ENCODE measurements at places on chromosomes 5 and 9.

- DNase-seq: peak; percentile 71
Measured at GRCh38 chr9:108056805-108057386, 567.3 kb upstream of the KLF4 start.

GRCh38 chr9:93930070-93930469 lies 25.1 kb downstream of the BARX1 start:
- DNase-seq: no peak

- DNase-seq: peak; percentile 71
Measured at GRCh38 chr5:128920345-128921215, 44.7 kb upstream of the SLC27A6 start.

GRCh38 chr5:7754997-7755596 lies 95.8 kb downstream of the CFAP90 start:
- no peak for DNase-seq

DNA sequence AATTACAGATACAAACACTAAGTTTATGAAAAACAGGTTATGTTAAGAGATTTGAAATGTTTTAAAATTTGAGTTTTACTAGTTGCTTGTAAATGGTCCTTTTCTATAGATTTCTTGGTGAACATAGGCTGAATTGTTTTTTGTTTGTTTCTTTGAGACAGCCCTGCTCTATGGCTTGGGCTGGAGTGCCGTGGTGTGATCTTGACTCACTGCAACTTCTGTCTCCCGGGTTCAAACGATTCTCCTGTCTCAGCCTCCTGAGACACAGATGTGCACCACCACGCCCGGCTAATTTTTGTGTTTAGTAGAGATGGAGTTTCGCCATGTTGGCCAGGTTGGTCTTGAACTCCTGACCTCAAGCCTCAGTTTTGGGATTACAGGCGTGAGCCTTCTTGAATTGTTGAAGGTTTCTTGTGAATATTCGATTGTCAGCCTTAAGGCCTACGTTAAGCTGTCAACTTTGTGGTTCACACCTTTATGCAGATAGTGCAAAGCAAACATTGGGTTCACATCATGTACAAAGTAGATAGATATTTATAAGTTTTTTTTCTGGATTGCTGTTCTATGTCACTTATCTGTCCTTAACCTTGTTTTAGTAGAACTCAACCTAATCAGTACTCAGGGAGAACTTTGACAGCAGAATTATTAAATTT lies 26.2 kb downstream of the UHRF2 start:
- DNase-seq: no peak

DNA sequence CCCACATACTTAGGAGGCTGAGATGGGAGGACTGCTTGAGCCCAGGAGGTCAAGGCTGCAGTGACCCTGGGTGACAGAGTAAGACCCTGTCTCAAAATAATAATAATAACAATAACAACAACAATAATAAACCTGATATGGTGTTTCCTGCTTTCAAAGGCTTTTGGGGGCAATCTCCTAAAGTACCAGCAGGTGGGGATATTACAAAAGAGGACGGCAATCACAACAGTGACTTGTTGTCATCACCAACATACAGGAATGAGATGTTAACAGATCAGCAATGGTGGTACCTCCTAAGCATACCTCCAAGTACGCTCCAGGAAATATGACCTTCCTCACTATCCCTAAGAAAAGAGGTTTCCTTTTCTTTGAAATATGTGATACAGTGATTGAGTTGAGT lies 91.1 kb upstream of the RNF180 start:
- no peak for DNase-seq
